Left renal pelvis (tissue), 4 donors: ENCODE measurements at places on chromosomes 13 and 19. TPM values are rescaled to one million over a fixed set of nuclear protein-coding genes. Genes with fewer than 3 reads are reported as not detected.
A peak's percentile ranks its signal among the peaks of the same experiment; 100 is the strongest.

VSTM1 gene
- polyA plus RNA-seq, result not detected

FAM124A gene
- polyA plus RNA-seq, result 2.5 TPM

ZNF85 gene
- polyA plus RNA-seq, result 23.2 TPM

PSG5 gene
- 0.27 TPM for polyA plus RNA-seq

DNA sequence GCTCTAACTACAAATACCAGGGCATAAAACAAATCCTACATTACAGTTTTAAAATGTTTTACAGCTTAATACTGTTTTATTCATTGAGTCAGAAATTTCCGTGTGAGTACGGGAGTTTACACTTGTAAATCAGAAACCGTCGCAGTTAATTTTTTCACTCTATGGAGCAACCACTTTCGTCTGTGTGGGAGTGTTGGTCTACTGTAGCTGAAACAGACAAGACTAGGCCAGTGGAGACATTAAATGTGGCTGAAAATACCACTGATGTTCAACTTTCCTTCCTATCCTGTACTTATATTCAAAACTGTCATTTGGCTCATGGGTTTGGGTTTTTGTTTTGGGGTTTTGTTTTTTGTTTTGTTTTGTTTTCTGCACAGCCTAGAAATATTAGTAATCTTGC lies 268.7 kb downstream of the DCT start:
- peak; percentile 39 for DNase-seq

DNA sequence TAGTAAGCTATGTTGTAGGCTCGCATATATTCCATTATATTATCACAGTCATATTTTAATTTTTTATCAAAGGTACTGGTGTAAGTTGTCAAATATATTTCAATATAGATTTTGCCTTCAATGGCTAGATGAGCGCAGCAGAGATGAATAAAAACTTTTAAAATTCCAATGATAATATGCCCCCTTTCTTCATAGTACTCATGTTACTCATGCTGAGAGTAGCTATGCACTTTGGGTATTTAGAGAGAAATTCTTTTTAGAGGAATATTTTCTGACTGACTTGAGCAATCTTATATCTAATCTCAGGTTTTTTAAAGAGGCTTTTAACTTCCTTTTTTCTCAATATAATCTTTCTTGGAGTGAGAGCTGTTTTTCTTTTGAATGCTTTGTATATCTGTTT lies 11.4 kb downstream of the ZNF254 start:
- DNase-seq, result no peak

- no peak for DNase-seq
Measured at GRCh38 chr13:67742478-67742877, 512.3 kb upstream of the PCDH9 start.

- no peak for DNase-seq
Measured at GRCh38 chr13:77584106-77584505, 48.6 kb downstream of the SCEL start.

DNA sequence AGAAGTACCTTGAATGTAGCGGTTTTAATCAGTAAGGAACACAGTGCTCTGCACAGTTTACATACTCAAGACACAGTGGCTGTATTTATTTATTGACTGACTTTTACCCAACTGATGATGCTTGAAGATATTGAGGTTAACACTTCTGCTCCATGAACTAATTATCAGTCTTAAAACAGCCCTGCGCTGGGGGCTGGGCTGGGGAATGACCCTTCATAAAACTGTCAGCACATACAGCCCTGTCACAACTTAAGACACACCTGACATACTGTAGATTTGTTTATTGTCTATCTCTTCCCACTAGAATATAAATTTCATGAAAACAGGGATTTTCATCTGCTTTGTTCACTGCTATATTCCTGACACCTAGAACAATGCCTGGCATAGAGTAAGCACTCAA lies 10.8 kb downstream of the NEK5 start:
- DNase-seq, result no peak
